Mucosa of gallbladder (tissue), 1 donor: ENCODE measurements at places on chromosomes 1 and 21. TPM values are rescaled to one million over a fixed set of nuclear protein-coding genes. Genes with fewer than 3 reads are reported as not detected.

GRCh38 chr1:245247801-245248200 lies 93.0 kb downstream of the KIF26B start:
- DNase-seq: no peak

DNA sequence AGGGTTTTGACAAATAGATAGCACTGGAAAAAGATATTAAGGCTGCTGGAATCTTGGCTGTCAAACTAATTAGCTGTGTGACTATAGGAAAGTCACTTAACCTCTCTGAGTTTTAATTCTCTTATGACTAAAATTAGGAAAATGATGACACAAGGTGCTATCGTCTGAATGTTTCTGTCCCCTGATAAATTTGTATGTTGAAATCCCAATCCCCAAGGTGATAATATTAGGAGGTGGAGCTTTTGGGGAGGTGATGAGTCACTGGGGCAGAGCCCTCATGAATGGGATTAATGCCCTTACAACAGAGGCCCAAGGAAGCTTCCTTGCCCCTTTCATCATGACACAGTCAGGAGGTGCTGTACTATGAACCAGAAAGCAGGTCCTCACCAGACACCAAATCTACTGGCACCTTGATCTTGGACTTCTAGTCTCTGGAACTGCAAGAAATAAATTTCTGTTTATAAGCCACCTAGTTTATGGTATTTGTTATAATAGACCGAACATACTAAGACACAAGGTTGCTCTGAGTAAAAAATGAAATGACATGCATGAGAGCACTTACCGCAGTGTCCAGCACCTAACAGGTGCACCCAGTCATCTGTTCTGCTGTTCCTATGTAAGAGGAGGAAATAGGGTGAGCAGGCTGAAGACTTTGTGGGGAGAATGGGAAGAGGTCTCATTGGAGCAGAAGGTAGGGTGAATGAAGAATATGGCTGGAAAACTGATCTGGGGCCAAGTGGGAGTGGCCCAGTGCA lies 26.3 kb upstream of the DISP1 start:
- no peak for DNase-seq

DNA sequence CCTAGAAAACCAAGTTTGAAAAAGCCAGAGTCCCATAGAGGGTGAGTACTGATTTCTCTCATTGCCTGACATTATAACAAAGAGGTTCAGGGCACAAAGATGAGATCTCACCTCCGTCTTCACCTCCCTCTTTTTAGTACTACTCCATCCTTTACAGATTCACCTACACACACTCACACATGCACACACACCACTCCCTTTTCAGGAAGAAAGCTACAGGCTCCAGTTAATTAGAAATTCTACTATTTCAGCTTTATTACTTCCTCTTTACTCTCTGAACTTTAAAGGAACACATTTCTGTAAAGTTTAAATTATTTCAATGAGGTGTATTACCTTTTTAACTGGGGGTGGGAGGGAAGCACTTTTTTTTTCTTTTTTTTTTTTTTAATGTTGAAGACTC lies 59.6 kb upstream of the PRDX6 start:
- DNase-seq: no peak

DNA sequence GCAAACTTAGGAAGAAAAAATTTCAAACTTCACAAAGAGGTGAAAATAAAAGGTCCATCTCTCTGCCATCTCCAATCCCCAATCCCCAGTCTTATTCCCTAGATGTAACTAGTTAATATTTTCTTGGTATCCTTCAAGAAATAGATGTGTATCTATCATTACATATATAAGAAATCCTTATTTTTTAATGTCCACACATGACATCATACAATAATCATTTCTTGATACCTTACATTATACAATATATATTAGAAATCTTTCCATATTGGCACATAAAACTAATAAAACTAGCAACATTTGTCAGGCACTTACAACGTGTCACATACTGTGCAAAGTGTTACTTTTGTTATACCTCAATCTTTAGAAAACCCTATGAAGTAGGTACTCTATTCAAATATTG lies 16.2 kb downstream of the DOCK7 start:
- DNase-seq: no peak

DNA sequence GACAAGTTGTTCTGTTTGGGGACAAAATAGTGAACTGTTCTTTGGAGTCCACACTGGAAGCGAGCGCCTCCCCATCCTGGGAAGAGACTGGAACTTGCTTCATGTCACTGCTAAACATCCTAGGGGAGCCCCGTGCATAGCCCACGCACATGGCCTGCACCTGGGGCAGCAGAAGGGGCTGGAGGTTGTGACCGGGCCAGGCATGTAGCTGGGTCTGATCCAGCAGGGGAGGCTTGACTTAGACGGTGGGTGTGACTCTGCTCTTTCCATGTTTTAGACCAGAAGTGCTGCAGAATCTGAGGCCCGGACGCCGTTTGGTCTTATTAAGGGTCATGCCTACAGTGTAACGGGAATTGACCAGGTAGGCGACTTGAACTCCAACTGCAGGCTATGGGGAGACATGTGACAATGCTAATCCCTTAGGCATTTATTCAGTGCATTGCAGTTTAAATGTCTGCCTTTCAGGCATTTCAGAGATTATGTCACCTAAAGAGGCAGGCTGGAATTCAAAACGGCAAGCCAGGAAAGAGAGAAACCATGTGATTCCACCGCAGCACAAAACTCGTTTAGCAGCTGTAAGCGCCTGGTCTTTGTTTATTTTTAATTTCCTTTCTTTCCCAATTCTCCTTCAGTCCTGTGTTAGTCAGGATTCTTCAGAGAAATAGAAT lies 21.8 kb downstream of the CAPN9 start:
- no peak for DNase-seq

DNA sequence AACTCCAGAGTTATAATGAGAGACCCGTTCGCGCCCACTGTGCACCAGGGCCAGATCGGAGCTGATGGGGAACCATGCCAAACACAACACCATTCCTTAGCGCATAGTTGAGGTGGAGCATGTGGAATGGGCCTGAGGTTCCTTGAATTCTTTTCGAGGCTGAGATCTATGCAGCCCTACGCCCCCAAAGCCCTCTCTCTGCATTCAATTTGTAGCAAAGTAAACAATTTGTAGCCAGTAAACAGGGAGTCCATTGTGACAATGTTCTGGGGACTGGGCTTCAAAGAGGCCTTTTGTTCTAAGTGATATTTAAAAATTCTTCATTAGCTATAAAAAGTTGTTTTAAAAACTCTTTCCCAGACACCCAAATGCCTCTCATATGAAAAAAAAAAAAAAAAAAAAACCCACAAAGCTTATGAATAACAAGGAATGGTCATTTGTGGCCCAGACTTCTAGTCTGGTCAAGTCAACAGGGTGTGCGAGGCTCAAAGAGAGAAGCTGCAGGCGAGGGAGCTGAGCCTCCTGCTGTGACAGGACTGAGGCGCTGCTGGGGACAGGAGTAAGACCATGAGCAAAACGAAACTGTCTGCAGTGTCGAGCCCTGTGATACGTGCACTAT lies 30.6 kb upstream of the KCNE2 start:
- no peak for DNase-seq

DNA sequence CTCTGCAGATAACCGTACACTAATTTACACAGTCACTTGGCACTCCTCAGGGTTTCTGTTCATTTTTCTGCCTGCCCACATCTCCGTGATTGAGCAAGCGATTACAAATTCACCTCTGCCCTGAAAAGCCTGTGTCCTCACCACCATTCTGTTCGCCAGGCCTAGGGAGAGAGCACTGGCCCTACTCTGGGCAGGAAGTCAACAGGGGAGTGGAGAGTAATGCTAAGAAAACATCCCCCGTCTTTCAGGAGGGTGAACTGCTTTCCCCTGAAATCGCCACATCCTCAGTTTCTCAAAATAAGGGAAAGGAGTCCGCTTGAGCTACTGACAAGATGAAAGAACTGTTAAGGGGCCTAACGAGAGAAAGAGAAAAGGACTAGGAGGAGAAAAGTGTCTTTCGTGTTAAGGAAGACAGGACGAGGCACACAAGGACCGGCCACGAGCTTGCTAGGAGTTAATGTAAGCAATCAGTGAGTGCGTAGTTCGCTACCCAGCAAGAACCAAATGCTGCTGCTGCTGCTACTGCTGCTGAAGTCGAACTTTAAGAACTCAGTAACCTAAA lies 632 bp downstream of the PEX19 start:
- DNase-seq: no peak

DNA sequence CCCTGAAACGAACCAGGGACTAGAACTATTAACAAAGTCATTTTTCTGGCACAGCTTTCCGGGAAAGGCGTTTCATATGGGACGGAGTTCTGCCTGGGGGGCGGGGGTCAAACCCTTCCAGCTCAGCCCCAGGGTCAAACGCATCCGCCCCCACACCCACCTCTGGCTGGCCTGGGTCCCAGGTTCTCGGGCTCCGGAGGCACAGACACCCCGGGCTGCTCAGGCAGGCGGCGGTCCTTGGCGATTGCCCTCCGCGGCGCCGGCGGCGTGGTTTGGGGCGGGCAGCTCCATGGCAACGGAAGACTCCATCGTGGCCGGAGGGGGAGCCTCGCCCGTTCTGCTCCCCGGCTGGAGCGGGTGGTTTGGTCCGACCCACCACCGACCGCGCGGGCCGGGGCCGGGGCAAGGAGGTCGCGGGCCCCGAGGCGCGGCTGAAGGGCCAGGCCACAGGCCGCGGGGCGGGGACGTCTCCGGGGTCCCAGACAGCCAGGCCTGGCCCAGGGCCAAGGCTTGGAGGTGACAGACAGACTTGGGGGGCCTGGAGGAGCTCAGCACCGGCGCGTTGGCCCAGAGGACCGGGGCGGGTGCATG lies at the start of gene CFAP74:
Gene CFAP74, minus strand, starts transcription at position 246 of the 591 bp plus-strand sequence. CDS start 12,830 bp downstream, outside the sequence.
- DNase-seq: no peak

DNA sequence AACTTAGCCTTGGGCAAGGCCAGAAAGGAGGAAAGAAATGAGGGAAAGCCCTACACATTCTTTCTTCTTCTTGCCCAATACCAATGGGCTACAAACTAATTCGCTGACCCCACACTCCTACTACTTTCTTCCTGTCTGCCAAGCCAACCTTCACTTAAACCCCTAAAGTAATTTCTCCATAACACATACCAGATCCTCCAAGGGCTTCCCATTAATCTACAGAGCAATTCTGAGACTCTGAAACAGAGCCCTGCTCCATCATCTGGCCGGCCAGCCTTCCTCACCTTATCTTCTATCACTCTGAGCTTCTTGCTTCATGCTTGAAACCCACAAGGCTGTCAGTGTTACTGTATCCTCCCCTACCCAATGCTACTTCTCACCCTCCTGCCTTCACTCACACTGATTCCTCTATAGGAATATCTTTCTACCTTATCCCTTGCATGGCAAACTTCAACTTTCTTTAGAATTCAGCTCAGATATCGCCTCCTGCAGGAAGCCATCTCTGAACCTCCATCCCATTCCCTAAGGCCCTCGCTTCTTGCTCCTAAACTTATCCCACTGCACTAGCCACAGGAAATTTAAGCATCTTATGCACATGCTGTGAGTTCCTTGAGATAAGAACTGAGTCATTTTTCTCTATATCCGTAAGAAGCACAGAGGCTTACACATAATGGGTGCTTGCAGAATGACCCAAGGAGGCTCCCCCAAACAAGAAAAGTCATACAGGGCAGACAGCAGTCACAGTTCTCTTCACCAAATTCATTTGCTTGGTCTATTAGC lies 81.9 kb downstream of the JAK1 start:
- no peak for DNase-seq

- no peak for DNase-seq
These were observed 14.6 kb downstream of the SLC66A1 start for GRCh38 chr1:19326748-19327065.

GRCh38 chr1:205601205-205601604 lies 30.6 kb downstream of the ELK4 start:
- DNase-seq: no peak

GRCh38 chr1:67764633-67765032 lies 68.6 kb downstream of the GNG12 start:
- peak; percentile 37 for DNase-seq

- no peak for DNase-seq
These were observed 26.2 kb upstream of the UHMK1 start for GRCh38 chr1:162471290-162471853.

- DNase-seq: no peak
These were observed 337.5 kb downstream of the KCNH1 start for GRCh38 chr1:210796421-210796820.

GRCh38 chr1:203691447-203691846 lies 64.8 kb downstream of the ATP2B4 start:
- no peak for DNase-seq

- no peak for DNase-seq
These were observed 188.9 kb upstream of the PLXNA2 start for GRCh38 chr1:208433086-208433485.

DNA sequence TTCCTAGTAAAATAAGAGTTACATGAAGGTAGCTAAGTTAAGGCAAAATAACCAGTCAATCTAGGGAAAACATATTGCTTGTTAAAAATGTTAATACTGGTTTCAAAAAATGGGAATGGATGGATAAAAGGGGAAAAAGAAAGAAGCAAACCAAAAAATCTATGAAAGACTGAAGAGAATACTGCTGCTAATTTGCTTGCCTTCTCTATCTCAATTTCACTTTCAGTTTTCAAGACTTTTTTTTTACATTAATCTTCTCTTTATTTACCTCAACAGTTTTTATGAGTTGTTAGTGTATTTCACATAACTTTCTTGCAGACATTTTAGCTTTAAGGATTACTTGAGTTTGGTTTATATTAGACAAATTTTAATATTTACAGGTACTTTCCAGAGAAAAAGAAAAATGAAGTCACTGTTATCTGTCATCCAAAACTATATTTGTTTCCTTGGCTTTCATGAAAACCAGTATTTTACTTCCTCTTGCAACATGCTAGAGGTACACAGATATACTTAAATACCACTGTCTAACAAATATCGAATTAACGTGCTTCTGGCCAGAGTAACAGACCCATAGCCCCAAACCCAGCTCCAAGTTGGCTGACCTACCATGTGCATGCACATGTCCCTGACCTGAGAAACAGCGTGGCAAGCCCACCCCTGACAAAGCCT lies 70.7 kb downstream of the COL24A1 start:
- DNase-seq: no peak

GRCh38 chr1:182622901-182623528 lies 18.8 kb upstream of the RGS16 start:
- no peak for DNase-seq

GRCh38 chr1:26697431-26697977 lies 1.7 kb downstream of the ARID1A start:
- DNase-seq: no peak

GRCh38 chr21:29121759-29122158 lies 8.7 kb upstream of the MAP3K7CL start:
- no peak for DNase-seq

GRCh38 chr1:204623894-204624361 lies 61.6 kb downstream of the LRRN2 start:
- DNase-seq: no peak

GRCh38 chr1:170498876-170499275 lies 33.1 kb upstream of the GORAB start:
- no peak for DNase-seq

GRCh38 chr1:67853704-67854103 lies 20.4 kb upstream of the GNG12 start:
- peak; percentile 65 for DNase-seq

- DNase-seq: no peak
These were observed 73.8 kb downstream of the LYPLAL1 start for GRCh38 chr1:219247441-219247840.

NECTIN4 gene
- 20.3 TPM for total RNA-seq

LCE3D gene
- total RNA-seq: not detected

PDC gene
- total RNA-seq: not detected

KCTD3 gene
- 55.7 TPM for total RNA-seq

SPRR2A gene
- total RNA-seq: not detected

RGS2 gene
- 59.7 TPM for total RNA-seq

LENEP gene
- total RNA-seq: not detected

WNT2B gene
- total RNA-seq: 8.1 TPM

SUSD4 gene
- total RNA-seq: 3.4 TPM

PLA2G2D gene
- total RNA-seq: not detected

RNF115 gene
- 14.2 TPM for total RNA-seq

AIRE gene
- 0.17 TPM for total RNA-seq

S100A5 gene
- not detected for total RNA-seq

LCE1A gene
- not detected for total RNA-seq
